ENCODE measurements at places on chromosomes 2 and 18.

DNA sequence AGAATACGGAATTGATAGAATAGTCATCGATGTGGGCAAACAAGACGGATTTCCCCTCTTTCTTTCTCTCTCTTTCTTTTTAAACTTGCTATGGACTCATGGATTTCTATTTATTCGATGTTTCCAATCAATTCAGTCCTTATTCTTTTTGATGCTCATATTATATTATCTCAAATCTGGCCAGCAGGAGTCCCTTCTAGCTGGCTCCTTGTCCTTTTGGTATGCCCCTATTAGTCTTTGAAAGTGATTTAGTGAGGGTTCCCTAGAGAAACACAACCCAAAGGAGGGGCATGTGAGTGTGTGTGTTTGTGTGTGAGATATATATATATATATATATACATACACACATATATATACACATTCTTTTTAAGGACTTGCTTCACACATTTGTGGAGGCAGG, 23.5 kb upstream of the BIN1 start:
- no peak for DNase-seq

- DNase-seq = no peak
Observed at GRCh38 chr2:151350579-151351195, 6.7 kb upstream of the TNFAIP6 start.

DNA sequence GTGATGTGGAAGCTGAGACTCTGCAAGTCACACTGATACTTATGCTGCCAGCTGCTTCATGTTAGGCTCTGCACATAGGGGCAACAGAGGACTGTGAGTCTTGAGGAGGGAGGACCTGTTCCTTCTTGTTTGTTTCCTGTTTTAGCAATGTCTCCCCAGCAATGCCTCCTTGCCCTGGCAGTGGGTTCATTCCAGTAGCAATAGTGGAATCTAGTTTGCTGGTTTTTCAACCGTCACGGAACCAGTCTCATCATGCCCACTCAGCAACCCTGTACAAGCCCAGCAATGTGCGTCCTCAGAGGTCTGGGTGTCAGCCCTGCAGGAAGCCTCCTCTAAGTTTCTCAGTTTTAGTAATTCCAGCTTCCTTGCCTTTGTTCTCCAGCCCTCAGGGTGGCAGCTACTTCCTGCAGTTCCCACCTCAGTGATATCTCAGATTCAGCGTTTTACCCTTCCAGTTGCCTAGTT, 20.5 kb upstream of the ITGB6 start:
- no peak for DNase-seq

DNA sequence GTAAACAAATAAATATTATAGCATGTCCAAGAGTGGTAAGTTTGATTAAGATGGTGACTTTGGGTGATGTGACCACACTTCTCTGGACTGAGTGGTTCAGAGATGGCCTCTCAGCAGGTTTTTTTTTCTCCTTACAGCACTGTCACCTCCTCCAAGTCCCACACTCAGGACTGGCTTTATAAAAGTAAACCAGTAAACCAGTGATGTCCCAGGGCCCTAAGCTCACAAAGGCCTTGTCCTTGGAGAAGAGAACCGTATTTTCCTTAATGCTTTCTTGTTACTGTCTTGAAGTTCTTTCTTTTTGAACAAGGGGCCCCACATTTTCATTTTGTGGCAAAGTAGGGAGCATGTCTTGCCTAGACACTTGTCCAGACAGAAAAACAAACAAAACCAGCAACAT, 274.0 kb downstream of the MYCN start:
- DNase-seq = no peak

GRCh38 chr18:74739926-74740325, 142.3 kb downstream of the ZNF407 start:
- DNase-seq = no peak

DNA sequence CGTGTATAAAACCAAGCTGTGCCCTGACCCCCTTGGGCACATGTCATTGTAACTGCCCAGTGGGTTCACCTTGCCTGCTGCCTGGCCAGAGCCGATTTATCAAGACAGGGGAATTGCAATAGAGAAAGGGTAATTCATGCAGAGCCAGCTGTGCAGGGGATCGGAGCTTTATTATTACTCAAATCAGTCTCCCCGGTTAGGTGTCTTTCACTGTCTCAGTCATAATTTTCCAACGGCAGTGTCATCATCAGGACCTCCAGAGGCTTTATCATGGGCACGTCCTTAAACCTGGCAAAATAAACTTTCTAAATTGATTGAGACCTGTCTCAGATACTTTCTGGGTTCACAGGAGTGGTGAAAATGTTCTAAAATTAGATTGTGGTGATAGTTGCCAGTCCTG, 29.6 kb upstream of the PGAP1 start:
- DNase-seq = no peak

GRCh38 chr18:33837191-33837590, 259.2 kb downstream of the ASXL3 start:
- DNase-seq = no peak

GRCh38 chr2:240626531-240627300, 1.4 kb downstream of the GPR35 start:
- DNase-seq = no peak

GRCh38 chr2:147255812-147256211, 589.0 kb upstream of the ACVR2A start:
- no peak for DNase-seq

DNA sequence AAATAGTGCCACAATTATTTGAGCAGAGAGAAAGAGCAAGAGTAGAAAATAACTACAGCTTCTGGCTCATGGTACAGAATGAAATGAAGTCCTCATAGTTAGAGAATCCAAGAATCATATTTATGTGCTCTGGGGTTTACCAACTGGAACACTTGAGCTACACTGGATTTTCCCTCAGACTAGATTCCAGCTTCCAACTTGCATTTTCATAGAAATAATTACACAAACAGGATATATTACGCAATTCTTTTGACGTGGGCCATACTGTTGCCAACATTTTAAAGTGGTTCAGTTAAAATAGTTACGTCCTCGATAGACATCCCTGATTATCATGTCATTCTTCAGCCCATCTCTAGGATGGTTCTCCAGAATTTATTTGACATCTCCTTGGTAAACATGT, 129.2 kb downstream of the ETAA1 start:
- no peak for DNase-seq

DNA sequence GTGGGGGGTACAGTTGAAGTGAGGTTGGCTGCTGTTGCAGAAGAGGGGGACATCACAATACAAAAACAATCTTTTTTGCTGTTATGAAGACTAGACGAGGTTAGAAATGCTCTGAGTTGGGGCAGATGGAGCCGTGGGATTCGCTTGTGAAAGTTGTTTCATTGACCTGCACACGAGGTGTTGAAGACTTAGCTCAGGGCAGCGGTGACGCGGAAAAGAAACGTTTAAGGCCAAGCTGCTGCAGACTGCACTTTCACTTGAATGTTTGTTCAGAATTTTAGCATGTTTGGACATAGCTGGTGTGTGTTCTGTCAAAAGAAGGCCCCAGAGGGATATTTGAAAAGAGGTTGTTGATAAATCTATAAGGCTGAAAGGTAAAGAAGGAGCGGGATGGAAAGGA, 46.3 kb downstream of the MTCL1 start:
- DNase-seq = no peak

DNA sequence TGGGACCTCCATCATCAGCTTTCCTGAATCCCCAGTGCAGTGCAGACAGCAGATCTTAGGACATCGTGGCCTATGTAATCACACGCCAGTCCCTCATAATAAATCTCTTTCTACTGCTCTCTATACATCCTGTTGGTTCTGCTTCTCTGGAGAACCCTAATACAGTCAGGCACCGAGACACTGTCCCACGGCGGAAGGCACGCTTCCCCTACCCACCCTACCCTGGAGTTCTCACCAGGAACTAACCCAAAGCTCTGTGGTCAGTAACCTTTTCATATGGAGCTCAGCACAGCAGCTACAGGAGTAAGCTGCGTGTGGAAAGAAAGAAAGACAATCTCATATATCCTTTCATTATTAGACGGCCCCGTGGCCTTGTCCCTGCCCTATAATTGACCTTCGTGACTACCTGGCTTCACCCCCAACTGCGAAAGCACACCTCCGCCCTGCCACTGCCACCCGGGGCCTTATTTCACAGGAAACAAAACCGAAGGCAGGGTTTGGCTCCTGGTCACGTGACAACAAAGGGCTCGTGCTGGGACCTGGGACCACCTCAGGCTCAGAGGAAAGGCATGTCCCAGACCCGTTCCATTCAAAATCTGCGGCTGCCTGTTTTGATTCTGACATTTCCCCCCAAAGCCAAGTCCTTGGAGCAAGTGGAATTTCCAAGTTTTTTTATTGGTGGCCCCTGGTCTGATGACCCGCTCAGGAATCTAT, 99.7 kb upstream of the ODC1 start:
- DNase-seq = no peak

DNA sequence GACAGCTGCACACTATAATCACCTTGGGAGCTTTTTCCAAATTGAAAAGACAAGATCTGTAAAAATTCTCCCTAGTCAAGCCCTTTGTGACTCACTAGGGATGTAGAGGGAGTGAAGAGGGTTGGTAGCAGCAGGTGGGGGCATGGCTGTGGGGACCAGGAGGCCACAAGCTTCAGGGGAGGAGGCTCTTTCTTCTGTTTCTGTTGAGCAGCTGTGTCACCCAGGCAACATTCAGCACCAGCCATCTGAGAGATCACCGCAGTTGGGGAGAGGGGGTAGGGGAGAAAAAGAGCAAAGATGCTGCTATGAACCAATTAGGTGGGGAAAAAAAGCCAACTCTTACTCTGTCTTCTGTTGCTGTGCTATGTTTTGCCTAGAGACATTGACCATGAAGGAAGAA, 352.3 kb upstream of the MEIS1 start:
- DNase-seq = no peak

DNA sequence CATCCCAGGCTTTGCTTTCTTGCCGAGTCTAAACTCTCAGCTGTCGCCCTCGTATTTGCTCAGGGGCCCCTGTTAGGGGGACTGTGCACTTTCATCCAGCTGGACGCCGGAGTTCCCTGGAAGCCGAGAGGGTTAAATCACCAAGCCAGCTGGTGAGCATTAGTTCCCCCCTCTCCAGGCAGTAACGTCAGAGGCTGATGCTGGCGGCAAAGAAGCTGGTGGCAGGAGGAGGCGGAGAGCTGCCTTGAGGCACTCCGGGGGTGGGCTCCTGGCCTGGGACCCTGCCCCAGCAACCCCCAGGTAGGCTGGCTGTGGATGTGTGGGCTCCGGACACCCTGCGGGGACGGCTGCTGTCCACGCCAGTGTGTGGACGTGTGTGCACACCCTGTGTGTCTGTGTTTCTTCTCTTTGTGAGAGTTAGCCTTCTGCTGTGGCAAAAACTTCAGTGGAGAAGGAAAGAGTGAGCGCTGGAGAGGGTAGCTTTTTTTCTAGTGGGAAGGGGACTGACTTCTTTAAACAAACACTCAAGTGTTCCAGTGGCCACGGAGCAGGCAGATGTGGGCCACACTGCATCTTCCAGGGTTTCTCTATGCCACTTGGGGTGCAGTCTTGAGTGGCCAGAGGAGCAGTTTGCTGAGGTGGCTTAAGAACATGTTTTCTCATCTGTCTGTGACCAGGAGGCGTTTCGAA, 84.7 kb downstream of the GLI2 start:
- no peak for DNase-seq

DNA sequence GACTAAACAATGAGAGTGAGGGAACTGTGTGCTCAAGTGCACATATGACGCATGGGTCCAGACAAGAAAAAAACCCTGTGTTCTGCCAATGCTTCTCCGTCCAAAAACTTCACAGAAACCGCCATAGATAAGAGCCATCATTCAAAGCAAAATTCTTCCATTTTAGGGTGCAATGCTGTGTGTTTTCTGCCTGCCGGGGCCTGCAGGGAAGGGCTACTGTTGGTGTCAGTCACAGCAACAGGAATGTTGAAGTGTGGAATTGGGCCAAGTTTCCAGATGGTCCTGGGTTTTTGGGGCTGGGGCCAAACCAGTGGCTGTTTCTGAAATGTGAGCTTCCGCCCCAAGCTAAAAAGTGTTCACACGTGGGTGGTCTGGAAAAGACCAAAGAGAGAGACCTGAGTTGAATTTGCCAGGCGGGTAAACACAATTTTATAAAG, 677 bp upstream of the MC2R start:
- no peak for DNase-seq

DNA sequence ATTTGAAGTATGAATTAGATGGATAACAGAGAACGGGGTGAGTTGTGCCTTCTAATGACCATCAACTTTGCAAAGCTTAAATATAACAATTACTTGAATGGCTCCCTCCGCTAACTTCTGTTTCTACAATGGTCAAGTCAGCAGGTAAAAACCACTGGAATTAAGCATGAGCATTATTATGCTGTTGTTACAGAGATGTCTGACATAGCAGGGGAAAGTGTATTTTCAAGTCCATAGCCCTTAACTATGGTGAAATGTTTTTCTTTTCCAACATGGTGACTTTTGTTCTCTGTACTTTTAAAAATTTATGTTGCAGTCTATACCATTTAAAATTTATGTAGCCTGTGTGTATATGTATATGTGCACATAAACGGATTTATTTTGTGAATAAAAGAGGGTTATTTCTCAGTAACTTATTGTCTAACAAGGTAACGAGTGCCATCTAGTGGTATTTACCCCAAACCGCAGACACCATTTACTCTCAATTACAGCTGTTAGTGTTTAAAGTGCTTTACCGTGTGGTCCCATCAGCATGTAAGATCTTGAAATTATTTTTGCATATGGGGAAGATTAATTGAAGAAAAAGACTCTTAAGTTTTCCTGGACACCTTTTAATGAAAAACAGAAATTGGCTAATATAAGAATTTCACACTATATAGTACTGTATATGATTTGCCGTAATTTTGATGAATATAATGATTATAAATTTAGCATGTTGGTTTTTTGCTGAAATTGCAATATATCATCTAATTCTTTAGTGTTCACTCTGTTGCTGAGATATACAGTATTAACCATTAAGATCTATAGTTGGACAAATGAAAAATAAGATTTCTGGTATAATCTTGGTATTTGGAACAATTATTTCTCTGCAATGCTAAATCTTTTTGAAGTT, 78.2 kb downstream of the UBE2E3 start:
- DNase-seq = peak; percentile 27

DNA sequence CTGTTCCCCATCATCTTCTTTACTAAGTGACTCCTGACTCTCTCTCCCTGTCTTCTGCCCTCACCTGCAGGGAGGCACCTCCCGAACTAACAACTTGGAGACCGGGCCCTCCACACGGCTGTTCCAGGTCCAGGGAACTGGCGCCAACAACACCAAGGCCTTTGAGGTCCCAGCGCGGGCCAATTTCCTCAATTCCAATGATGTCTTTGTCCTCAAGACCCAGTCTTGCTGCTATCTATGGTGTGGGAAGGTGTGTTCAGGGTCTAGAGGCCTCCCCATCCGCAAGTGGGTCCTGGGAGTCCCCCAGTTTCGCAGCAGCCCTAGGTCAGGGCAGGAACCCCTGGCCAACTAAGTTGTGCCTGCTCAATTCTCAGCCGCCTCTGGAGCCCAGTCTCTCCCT, 15.5 kb downstream of the VIL1 start:
- DNase-seq = no peak

- no peak for DNase-seq
Observed at GRCh38 chr18:10487154-10487553, 32.7 kb downstream of the APCDD1 start.

DNA sequence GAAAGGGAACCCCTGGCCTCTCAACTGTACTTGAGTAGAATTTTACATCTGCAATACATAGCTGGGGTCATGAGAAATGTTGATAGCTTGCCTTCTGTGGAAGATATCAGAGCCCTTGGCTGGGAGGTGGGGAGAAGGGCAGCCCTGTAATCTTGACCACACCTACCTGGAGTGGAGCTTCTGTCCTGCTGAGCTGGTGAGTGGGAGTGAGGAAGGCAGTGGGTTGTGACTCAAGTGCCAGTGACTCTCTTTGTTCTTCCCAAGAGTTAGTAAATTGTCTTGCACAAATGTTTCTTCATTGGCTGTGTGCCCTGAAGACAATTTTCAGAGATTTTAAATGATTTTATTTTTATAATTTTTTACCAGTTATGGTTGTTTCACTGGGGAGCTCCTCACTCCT, 277.3 kb downstream of the MBD5 start:
- DNase-seq = no peak

GRCh38 chr2:44207102-44207501, 38.4 kb downstream of the PPM1B start:
- no peak for DNase-seq
